ENCODE measurements at places on chromosomes 13 and 19.

DNA sequence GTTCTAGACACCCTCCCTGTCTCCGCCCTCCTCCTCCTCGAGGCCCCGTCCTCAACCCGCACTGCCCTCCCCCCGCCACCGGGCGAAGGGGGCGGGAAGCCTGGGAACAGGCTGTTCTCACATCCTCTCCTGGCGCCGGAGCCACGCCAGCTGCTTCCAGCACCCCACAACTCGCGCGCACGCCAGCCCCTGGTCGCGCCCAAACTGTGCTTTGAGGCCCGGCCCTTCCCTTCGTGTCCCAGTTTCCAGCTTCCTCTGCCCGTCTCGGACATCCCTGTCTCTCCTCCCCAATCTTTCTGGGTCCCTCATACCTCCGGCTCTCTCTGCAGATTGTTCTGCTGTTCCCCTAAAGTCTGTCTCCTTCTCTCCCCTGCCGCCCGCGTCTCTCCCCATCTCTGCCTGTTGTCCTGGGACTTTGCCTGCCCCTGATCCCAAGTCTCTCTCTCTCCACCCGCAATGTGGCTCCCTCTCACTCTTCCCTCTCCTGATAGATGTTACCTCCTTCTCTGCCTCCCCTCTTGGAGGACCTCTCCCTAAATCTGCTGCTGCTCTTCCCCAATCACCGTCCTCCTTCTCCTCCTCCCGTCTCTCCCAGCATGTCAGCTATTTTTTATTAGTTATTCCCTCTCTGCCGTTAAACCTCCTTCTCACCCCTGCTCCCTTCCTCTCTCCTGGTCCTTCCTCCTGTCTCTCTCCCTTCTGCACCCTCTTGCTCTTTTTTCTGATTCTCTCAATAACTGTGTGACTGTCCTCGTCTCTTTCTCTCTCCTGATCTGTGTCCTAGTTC, 14.2 kb downstream of the DPF1 start:
- peaks cover 6% of the 10 kb centered on the region for H3K36me3 ChIP-seq
- H3K27ac ChIP-seq: 0 out of 2 replicates have a peak overlapping the region, but pooled peaks have one; percentile 6
- DNase-seq: peak; percentile 37
- no peaks in the 10 kb centered on the region for H3K27me3 ChIP-seq
- H3K4me1 ChIP-seq: peaks cover 14% of the 10 kb centered on the region

GRCh38 chr13:50805805-50806204, 37.7 kb downstream of the DLEU7 start:
- H3K4me1 ChIP-seq: peaks cover 1% of the 10 kb centered on the region
- no peak overlapping the region for H3K4me3 ChIP-seq
- no peaks in the 10 kb centered on the region for H3K36me3 ChIP-seq
- H3K27me3 ChIP-seq: peaks cover 5% of the 10 kb centered on the region
- DNase-seq: peak; percentile 1

DNA sequence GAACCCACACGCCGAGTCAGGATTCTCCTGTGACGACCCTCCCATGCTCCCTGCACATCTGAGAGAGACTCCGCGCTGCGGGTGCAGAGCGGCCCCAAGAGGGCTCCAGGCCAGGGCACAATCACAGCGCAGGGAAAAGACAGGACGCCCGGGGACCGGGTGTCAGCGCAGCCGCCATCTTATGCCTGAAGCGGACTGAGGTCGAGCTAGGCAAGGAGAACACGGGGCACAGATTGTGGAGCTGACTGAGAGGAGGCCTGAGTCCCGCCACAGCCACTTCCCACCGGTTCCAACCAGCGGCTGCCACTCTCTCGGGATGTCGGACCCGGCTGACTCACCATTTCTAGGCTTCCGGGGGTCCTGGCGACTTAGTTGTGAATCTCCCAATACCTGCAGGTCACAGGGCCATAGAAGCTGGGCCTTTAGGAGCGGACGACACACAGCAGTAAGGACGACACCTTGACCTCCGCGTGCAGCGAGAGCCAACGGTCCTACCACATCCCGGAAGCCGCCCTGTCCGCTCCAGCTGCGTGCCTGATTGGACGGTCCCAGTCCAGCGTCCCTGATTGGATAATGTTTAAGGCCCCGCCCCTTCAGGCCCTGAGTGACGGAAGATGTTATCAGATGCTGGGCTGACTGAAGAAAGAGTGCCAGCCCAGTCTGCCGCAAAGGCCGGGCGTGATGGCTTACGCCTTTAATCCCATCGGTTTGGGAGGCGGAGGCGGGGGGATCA, at the start of gene ZNF728:
ZNF728 (minus strand) TSS at position 487 of the 733 bp plus-strand sequence; CDS start at position 341, 146 bp downstream.
- H3K4me1 ChIP-seq: no peaks in the 10 kb centered on the region
- DNase-seq: no peak
- H3K36me3 ChIP-seq: no peaks in the 10 kb centered on the region

GRCh38 chr19:16571822-16572331, 338 bp downstream of the SLC35E1 start:
- peaks cover 13% of the 10 kb centered on the region for H3K4me1 ChIP-seq
- DNase-seq: peak; percentile 20
- no peaks in the 10 kb centered on the region for H3K27me3 ChIP-seq

DNA sequence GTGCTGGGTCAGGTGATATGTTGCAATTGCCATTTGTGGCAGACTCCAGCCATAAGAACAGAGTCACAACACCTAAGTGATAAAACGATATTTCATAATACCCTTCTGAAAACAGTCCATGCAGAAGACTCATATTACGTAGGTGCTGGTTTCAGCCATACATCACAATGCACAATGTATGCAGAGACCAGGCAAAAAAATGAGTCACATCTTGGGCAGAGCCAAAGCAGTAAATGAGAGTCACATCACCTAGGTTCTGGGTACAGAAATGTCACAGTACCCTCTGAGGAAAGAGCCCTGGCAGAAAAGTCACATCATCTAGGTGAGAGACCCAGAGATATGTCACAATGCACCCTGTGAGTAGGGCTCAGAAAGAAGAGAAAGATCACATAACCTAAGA, 125.2 kb upstream of the ZNF91 start:
- no peaks in the 10 kb centered on the region for H3K36me3 ChIP-seq
- H3K4me1 ChIP-seq: no peaks in the 10 kb centered on the region
- H3K4me3 ChIP-seq: no peak overlapping the region
- no peak overlapping the region for H3K27ac ChIP-seq
- no peaks in the 10 kb centered on the region for H3K27me3 ChIP-seq

DNA sequence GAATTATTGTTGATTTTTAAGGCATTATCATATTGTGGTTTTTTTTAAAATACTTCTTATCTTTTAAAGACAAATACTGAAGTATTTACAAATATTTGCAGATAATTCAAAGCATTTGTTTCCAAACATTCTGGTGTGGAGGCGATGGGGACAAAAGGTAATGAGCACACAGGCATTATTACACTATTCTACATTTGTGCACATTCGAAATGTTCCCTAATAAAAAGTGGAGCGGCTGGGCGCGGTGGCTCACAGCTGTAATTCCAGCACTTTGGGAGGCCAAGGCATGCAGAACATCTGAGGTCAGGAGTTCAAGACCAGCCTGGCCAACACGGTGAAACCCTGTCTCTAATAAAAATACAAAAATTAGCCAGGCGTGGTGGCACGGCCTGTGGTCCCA, 133.4 kb downstream of the FOXO1 start:
- H3K36me3 ChIP-seq: no peaks in the 10 kb centered on the region
- no peak overlapping the region for H3K27ac ChIP-seq

DNA sequence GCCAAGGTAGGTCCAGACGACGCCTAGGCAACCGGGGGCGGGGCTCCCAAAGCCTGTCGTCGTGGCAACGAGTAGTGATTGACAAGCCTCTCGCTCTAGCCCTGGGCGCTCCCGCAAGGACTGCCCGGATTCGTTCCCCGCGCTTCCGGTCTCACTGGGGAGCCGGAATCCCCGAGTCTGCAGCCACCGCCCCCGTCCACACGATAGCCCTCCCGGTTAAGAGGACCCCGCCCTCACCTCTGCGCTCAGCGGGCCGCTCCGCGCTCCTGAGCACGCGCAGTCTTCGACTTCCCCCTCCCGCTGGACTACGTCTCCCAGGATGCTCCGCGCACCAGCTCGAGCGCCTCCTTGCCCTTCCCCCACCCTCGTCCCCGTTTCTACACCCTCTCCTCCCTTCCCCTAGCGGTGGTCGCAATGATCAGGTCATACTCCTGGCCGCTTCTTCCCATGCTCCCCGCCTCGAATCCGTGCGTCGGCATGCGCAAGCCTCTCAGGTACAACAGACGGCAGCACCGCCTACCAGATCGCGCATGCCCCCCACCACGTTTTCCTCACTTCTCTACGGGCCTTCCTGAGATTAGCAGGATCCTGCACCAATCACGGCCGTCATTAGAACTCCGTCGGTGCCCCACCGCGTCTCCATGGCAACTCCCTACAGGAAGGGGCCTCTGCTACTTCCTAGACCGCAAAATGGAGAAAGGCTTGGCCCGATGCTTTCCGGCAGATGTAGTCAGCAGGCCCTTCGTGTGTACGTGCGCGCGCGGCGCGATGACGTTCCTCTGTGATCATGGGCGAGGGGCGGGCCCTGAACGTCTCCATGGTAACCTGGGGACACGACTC, at the start of gene MZF1:
MZF1 (minus strand) TSS at position 518 of the 840 bp plus-strand sequence. CDS start 1,946 bp downstream, outside the sequence.
- H3K36me3 ChIP-seq: peaks cover 10% of the 10 kb centered on the region
- peak; percentile 100 for DNase-seq
- peaks cover 2% of the 10 kb centered on the region for H3K4me1 ChIP-seq
- H3K4me3 ChIP-seq: peak within 1 kb of the TSS; percentile 54

All from IMR-90 (cell line).